Progenitor cell of endocrine pancreas (in vitro differentiated cells): ENCODE measurements at places on chromosomes 4 and X.

DNA sequence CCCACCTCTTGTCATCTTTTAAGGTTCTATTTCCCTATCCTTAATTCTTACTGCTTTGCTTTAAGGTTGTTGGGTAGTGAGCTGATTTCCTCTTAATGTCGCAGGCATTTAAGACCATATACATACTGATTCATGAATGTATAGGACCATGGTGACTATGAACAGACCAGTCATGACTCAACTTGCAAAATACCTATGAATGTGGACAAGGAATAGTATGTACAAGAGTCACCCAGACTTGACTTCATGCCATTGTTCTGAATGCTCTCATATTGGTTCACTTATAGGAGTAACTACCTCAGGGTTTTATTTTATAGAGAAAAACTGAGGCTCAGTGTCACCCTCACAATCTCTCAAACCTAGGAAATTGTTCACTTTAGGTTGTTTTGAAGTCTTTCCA lies 44.3 kb downstream of the CCNG2 start:
- DNase-seq = no peak

- no peak for DNase-seq
Measured at GRCh38 chrX:34638116-34638515, 19.0 kb downstream of the TMEM47 start.

DNA sequence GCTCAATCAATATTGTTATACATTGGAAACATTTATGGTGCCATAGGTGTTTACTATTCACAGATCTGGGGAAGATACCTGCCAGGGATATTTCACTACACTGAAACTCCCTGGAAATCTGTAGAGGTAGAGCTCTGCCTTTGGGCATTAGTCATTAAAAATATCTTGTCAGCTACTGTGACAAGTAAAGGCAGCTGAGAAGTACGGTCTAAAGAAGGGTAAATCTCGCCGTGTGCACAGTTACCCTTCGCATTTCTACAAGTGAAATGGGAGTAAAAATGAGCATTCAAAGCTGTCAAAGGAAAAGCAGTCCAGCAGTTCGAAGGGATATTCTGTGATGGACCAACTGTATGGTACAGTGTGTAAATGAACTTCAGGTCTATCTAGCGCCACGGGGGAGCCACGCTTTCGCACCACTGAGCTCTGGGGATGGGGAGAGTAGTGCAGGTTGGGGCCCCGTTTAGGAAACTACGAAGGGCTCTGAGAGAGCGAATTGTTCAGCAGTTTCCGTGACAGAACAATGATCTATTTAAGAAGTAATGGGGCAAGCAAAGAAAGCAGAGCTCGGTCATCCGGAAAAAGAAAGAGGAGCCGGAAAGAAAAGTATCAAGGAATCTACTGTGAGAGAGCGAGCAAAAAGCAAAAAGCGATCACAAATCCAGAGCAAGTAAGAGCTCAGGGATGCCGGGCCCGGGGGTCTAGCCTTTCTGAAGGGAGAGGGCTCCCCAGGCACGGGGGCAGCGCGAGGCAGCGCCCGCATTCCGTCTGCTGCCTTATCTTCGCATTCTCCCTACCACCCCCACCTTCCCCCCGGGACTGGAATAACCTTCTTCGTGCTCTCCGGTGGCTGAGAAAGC lies 646 bp downstream of the TIGD4 start:
- DNase-seq = no peak

- no peak for DNase-seq
Measured at GRCh38 chr4:17092736-17093437, 194.4 kb upstream of the LDB2 start.

GRCh38 chr4:33746979-33747378 lies 2497.3 kb downstream of the ARAP2 start:
- DNase-seq = no peak

DNA sequence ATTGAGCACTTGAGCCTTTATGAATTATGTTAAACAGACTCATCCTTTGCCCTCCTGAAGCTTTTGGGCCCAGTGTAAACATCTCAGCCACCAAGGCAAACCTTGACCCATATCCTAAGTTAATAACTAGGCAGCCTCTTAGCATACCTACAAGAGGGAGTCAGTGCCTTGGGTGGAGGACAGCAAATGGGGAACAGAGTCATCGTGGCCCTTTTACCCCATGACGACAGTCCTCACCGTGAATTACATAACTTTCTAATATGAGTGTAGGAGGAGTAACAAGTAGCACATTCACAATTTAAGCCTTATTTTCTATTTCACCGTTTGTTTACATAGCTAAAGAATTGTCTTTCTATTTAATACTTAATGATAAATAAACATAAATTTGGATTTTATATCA lies 16.8 kb downstream of the CLDN22 start:
- no peak for DNase-seq

- no peak for DNase-seq
Measured at GRCh38 chrX:31652650-31653049, 580.8 kb upstream of the FTHL17 start.

DNA sequence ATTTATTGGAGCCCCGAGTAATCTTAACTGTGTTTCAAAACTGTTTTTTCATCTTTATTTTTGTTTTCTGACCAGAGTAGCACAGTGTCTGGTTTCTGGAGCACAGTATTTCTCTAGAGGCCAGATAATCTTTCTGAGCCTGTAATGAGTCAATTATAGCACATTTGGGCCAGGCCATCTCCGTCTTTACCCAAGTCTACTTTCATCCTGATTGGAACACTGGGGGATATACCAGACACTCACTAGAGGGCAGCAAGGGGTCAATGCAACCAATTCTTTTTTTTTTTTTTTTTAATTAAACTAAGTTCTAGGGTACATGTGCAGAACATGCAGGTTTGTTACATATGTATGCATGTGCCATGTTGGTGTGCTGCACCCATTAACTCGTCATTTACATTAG lies 282.0 kb downstream of the ARHGAP24 start:
- no peak for DNase-seq

DNA sequence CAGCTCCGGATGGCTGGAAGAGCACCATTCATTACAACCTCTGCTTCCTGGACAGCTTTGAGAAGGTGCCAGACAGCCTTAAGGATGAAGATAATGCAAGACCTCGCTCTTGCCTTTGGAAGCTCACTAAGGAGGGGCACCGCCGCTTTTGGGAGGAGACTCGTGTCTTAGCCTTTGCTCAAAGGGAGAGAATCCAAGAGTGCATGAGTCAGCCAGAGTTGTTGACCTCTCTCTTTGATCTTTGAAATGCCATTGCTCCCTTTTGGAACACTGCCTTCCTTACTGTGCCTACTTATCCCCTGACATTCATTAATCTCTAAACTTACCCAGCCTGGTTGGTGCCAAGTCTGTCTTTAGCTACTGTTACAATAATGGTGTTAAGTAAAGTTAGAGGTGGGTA lies 1.2 kb downstream of the FOXR2 start:
- no peak for DNase-seq

- peak; percentile 59 for DNase-seq
Measured at GRCh38 chrX:133985164-133985966, at the start of gene GPC3. GPC3 (minus strand) TSS chrX:133985594.

DNA sequence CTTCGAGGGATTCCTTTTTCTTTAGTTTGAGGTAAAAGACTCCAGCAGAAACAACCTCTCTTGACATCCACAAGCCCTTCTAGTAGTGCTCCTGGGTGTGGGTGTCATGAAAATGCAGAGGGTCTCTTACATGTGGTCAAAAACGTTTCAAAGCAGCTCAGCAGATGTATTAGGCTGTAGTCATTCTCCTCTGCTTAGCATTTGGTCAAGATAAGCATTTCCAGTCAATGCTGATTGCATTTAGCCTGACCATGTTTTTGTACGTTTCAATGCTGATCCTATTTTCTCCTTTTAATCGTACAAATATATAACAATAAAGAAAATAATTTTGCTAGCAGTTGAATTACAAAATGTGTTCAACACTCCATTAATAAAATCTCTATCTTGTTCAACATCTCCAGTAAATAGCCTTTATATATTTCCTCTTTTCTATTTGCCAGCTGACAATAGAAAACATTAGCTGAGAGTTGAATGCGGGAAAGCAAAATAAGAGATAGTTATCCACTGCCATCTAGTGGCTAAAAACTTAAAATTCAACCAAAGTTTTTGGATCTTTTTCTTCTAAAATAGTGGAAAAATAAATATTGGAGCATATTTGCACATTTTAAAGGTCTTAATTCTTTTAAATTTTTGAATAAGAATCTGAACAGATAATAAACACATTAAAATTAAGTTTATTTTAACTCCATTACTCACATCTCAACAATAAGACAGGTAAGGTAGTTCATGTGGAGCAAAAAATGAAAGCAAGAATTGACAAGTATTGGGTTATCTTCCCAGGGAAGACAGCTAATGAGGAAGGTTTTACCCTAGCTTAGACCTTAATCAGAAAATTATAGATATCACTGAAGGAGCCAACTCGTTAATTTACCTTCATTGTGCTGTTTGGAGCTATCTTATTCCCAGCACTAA lies 15.2 kb upstream of the PACRGL start:
- DNase-seq = no peak

DNA sequence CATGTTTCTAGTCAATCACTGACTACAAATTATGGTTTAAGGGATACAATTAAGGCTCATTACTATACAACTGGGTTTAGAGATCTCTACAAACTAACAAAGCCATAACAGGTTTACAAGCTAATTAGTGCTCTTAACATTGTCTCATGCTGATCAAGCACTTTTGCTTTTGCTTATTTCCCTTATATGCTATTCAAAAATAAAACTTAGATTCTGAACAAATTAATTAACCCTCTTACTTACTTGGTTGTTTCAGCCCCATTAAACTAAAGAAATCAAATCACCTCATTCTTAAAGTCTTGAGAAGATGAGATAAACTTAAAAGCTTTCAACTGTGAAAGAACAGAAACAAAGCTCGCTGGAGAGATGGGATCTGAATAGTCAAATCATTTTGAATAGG lies 2024.5 kb upstream of the ADGRL3 start:
- no peak for DNase-seq

GRCh38 chr4:108941904-108942430 lies 179.1 kb upstream of the ETNPPL start:
- no peak for DNase-seq

DNA sequence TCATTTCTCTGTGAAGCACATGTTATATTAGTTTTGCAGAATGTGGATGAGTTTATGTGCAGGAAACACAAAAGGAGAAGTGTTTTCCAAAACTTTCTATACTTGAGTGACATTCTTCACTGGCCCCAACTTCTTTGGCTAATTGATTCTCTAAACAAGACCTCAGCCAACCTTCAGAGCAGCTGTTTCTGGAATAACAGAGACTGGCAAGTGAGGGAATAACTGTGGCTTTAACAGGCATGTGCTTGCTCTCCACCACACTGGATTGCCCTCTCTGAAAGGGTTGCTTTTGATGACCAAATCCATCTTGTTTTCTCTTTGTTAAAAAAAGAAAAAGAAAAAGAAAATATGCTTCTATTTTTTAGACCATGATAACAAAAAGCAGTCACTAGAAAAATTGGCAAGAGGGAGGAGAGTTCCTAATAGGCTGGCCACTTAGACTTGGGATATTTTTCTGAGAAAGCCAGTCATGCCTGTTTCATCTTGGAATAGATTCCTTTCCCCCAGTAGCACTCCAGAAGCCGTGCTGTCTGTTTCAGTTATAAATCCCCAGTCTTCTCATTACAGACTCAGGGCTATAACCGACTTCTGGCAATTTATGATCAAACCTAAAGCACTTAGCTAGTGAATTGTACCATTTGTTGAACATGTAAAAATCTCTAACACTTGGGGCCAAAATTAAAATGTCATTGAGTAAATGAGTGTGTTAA lies 295.0 kb upstream of the NR3C2 start:
- DNase-seq = no peak

DNA sequence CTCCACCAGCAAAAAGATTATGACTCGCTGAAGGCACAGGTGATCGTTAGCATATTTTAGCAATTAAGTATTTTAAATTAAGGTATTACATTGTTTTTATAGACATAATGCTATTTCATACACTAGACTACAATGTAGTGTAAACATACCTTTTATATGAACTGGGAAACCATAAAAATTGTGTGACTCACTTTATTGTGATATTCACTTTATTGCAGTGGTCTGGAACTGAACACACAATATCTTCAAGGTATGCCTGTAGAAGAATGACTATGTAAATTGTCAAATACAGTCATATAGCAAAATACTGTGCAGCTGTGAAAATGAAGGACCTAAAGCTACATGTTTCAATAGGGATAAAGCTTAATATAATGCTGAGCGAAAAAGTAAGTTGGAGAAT lies 26.6 kb upstream of the MAML3 start:
- no peak for DNase-seq

GRCh38 chr4:90542216-90542615 lies 415.0 kb downstream of the CCSER1 start:
- DNase-seq = no peak

GRCh38 chr4:951594-952468 lies 19.6 kb downstream of the TMEM175 start:
- no peak for DNase-seq

- DNase-seq = no peak
Measured at GRCh38 chrX:16524316-16524715, 125.6 kb upstream of the S100G start.

GRCh38 chrX:84064164-84064563 lies 123.8 kb downstream of the RPS6KA6 start:
- no peak for DNase-seq

DNA sequence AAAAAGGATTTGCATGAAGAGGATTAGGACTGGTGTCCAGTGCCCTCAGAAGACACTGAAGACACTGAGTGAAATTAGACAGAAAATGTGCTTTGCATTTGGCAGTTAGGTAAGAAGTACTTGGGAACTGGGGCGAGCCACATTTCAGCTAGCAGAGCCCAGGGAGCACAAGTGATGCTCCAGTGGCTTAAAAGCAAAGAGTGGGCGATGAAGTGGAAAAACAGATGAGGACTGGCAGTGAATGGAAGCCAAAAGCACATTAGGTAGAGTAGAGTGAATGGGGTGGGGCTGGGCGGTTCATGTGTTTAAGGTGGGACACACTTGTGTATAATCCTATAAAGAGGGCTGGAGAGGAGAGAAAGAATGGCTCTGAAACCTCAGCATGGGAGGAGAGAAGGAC lies 18.4 kb downstream of the DCLK2 start:
- DNase-seq = no peak

DNA sequence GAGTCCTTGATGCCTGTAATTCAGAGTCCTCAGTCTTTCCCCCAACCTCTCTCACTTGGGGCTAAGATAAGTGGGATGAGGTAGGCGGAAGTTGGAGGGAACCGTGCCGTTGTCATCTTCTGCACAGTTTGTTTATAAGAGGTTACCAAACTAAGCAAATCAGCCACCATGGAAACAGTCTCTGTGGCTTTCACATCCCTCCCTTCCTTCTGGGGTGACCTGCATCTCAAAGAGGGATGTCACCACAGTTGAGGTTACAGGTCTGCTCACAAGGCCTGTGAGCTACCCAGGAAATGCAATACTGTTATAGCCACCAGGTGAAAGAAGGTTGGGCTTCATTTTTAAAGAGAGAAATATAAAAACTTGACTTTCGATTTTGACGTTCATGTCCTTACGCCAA lies 26.3 kb downstream of the RTL5 start:
- DNase-seq = no peak
